ENCODE measurements at places on chromosomes 7 and 10. TPM values are rescaled to one million over a fixed set of nuclear protein-coding genes. Genes with fewer than 3 reads are reported as not detected.

The BICC1 gene
- total RNA-seq: 64.6 TPM

The SLC25A13 gene
- total RNA-seq: 44.0 TPM

The CTTNBP2 gene
- 5.3 TPM for total RNA-seq

The ANKRD61 gene
- total RNA-seq: not detected

The KEL gene
- not detected for total RNA-seq

The ELN gene
- not detected for total RNA-seq

The KIN gene
- total RNA-seq: 15.3 TPM

The DGKI gene
- 3.5 TPM for total RNA-seq

The GIGYF1 gene
- 23.1 TPM for total RNA-seq

The PAX4 gene
- not detected for total RNA-seq

The BNIP3 gene
- total RNA-seq: 70.7 TPM

The SHH gene
- total RNA-seq: 4.5 TPM

The SAP25 gene
- total RNA-seq: 0.62 TPM

The FBXL15 gene
- total RNA-seq: 26.6 TPM

The FAM25G gene
- total RNA-seq: 3.2 TPM

The SLC26A3 gene
- total RNA-seq: not detected
